ENCODE measurements at places on chromosomes 7 and 10. TPM values are rescaled to one million over a fixed set of nuclear protein-coding genes. Genes with fewer than 3 reads are reported as not detected.
A peak's percentile ranks its signal among the peaks of the same experiment; 100 is the strongest.

Gene ANKRD30A
- not detected for total RNA-seq

Gene HOXA6
- 0.42 TPM for total RNA-seq

Gene ACSM6
- not detected for total RNA-seq

Gene TASOR2
- total RNA-seq = 88.2 TPM

Gene ASL
- total RNA-seq = 69.8 TPM

Gene HOXA5
- 13.1 TPM for total RNA-seq

Gene ELFN1
- total RNA-seq = 1.2 TPM

Gene KIAA1549
- 1.9 TPM for total RNA-seq

Gene OR2A1
- total RNA-seq = not detected

GRCh38 chr10:124568848-124569622 lies 107.4 kb downstream of the LHPP start:
- no peak for DNase-seq

GRCh38 chr7:147980826-147981813 lies 609.4 kb upstream of the C7orf33 start:
- no peak for DNase-seq

GRCh38 chr10:22854935-22855421 lies 72.9 kb upstream of the ARMC3 start:
- no peak for DNase-seq

DNA sequence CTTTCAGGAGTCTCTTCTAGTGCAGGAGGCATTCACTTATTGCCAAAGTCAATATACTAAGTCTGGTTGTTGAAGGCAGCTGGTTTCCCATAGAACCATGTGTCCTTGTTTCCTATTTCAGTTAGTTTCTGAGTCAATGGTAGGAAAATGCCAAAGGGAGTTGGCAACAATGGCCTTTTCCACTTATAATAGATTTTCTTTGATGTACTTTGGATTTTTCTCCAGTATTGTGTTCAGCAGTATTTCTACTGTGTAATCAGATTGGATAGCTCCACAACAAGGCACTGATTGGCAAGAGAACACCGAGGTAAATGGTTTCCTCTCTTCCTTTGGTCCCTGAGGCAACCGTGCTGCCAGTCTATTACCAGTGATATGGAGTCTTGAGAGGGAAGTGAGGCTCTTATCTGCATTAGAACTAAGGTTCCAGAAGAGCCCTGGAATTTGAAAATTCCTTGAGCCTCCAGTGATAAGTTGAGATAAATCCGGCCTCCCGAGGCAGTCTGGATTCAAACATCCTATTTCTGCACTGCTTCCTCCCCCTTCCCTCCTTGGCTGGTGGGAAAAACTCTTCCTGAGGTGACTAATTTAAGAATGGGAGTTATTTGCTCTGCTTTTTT lies 7.9 kb upstream of the SEPTIN7 start:
- DNase-seq = peak; percentile 41

- DNase-seq = no peak
Observed at GRCh38 chr7:361680-362401, 71.9 kb downstream of the FOXL3 start.

DNA sequence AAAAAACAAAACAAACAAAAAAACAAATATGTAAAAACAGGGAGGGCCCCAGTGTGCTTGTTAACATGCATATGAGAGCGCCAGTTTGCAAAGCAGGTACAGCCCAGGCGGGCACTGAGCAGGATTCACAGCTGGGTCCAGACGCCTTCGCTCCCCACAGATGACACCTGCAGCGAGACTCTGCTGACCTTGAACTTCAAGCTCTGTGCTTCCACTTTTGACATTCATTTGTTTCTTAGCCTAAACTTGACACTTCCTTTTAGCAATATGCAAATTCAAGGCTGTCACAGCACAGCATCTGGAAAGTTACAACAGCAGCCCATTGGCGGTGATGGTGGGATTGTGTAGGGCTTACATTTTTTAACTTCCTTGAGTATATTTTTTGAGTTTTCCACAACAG lies 88.8 kb upstream of the TNS3 start:
- DNase-seq = no peak

- no peak for DNase-seq
Observed at GRCh38 chr7:601595-602340, 82.1 kb upstream of the PDGFA start.

DNA sequence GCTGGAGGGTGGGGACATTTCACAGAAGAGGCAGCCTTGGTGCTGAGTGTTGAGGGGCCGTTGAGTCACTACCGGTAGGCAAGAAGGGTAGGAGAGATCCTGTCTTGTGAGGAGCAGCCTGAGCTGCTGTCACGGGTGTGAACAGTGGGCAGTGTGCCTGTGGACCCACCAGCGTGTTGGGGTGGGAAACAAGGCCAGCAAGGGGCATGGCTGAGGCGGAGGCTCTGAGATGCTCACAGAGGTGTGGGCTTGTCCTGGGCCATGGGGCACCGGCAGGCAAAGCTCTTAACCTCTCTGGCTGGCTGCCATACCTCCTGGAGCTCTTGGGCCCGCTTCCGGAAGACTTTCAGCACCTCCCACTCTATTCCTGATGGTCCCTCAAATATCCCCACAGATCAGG lies 33.6 kb upstream of the SMARCD3 start:
- DNase-seq = no peak

- DNase-seq = no peak
Observed at GRCh38 chr7:113768387-113768786, 150.4 kb downstream of the PPP1R3A start.

GRCh38 chr7:91940171-91940570 lies 491 bp upstream of the AKAP9 start:
- DNase-seq = no peak

DNA sequence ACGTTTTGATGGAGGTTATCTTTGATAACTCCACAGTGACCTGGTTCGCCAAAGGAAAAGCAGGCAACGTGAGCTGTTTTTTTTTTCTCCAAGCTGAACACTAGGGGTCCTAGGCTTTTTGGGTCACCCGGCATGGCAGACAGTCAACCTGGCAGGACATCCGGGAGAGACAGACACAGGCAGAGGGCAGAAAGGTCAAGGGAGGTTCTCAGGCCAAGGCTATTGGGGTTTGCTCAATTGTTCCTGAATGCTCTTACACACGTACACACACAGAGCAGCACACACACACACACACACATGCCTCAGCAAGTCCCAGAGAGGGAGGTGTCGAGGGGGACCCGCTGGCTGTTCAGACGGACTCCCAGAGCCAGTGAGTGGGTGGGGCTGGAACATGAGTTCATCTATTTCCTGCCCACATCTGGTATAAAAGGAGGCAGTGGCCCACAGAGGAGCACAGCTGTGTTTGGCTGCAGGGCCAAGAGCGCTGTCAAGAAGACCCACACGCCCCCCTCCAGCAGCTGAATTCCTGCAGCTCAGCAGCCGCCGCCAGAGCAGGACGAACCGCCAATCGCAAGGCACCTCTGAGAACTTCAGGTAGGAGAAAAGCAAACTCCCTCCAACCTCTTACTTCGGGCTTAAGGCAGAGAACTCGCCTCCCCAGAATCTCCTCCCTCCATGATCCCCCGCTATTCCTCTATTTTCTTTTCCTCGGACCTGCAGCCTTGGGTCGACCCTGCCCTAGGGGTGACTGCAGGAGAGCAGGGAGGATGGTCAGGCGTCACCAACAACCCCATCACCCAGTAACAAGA lies at the start of gene SERPINE1:
Gene SERPINE1 (plus strand): TSS at position 454 of the 809 bp plus-strand sequence. CDS start 1,290 bp downstream, outside the sequence.
- DNase-seq = peak; percentile 100

DNA sequence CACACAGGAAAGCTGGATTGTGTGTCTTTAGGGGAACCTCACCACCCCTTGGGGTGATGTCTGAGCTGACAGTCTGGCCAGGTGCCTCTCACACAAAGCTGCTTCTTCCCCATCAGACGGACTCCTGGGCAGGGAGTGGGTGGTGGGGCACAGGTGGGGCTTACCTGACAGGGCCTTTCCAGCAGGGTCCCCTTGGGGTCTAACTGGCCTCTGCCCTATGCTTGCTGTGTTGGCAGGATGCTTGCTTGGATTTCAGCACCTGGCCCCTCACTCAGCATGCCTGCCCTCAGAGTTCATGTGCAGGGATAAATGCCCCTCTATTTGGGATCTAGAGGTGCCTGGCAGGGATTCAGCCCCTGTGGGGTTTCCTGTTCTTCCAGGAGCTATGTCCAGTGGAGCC lies 496.9 kb upstream of the ZMIZ1 start:
- no peak for DNase-seq

GRCh38 chr10:123135415-123136141 lies at the start of gene HMX3:
TSS of gene HMX3 (plus strand) at chr10:123135970. CDS start at chr10:123136051, 81 bp downstream.
- DNase-seq = no peak

DNA sequence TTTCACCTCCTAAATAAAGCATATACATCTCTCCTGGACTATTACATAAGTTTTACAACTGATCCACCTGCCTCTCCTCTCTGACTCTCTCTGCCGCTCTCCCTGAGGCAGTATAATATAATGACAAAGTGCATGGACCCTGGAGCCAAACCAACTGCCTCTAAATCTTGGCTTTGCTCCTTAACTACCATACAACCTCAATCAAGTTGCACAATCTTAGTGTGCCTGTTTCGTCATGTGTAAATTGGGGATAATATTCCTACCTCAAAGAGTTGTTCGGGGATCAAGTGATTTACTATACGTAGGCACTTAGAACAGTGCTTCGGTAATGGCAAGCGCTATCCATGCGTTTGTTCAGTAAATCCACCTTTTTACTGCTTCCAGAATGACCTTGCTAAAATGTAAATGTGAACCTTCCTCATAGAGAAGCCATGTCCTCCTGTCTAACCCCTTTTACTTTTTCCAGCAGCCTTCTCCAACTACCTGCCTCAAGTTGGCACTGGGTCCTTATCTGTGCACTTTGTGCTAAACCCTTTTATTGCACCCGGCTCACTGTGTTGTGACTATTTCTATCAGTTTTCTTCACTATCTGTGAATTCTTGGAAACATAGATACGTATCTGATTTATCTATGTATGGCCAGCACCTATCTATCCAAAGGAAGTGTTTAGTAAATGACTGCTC lies 30.6 kb upstream of the DLD start:
- DNase-seq = no peak

- no peak for DNase-seq
Observed at GRCh38 chr10:43702213-43702935, 53.7 kb upstream of the ZNF32 start.

DNA sequence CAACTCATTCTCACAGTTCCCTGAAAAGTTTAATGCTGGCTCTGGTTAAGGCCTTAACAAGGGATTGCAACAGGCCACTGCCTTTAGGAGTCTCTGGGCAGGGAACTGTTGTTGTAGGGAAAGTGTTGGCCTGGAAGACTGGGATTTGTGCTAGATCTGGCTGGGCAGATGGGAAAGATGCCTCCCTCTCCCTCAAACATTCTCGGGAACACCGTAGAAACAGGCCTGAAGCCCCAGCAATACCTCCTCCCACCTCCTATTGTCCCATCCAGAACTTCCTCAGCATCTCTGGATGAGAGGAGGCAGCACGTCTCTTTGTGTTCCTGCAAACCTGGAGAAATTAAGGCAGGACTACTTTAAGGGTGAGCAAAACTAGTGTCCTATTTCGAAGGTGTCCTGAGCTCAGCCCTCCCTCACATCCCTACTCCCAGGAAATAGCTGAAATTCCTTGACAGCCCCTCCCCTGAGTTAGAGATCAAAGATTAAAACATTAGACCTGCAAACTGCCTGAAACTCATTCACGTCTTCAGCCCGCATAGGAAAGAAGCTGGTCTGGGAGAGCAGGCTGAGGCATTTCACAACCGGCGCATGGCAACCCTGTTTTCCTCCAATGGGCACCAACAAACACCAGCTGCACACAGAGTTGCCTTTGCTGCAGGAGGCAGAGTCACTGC lies 10.9 kb upstream of the MAP3K8 start:
- no peak for DNase-seq

DNA sequence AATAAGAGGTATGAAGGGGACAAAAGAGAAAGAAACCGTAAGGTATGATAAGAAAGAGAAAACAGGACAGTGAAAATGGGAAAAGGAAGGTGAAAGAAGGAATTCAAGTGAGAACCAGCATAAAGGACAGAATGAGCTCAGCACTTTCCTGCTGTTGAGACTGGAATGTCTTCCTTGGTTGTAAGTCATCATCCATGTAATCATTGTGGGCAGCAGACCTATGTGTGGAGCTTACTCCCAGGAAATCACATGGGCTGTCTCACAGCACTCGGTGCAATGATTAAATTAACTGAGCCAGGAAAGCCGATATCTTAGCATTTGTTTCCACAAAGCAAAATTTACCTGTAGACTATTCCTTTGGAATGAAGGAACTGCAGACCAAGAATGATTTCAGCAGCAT lies 118.1 kb downstream of the PRKCQ start:
- DNase-seq = no peak

DNA sequence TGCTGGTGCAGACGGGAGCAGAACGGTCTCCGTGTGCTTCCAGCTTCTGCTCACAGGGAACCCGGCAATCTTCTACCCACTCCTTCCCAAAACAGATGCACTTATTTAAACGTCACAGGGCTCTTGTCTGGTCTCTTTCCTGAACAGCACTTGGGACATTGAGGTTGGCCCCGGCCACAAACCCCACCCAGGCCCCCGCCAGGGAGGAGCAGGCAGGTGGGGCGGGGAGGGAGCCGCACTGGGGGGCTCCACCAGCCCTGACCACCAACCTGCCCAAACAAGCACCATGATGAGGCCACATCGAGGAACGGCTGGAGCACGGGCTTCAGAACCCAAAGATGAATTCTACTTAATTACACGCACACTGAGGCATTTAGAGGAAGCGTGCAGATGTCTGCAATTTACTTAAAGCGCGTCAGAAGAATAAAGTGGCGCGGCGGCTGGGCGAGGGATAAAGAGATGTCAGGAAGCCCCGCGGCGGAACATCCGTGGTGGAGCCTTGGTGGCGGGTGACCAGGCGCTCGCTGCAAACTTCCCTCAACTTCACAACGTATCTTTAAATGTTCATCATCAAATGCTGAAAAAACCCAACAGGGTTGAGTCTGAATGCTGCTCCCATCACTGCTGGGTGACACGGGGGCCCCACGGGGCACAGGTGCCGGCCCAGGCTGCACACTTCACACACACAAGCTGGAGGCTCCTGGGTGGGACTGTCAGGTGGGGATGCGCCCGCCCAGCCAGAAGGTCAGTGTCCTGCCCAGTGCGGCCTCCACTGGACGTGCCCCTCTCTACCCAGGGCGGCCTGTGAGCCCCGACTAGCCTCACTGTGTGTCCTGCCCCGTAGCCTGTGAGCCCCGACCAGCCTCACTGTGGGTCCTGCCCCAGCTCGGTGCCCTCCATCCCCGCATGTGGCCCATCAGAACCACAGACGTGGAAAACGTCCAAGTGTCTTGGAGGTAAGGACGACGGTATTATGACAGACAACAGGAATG lies 279.2 kb downstream of the MAD1L1 start:
- DNase-seq = no peak

DNA sequence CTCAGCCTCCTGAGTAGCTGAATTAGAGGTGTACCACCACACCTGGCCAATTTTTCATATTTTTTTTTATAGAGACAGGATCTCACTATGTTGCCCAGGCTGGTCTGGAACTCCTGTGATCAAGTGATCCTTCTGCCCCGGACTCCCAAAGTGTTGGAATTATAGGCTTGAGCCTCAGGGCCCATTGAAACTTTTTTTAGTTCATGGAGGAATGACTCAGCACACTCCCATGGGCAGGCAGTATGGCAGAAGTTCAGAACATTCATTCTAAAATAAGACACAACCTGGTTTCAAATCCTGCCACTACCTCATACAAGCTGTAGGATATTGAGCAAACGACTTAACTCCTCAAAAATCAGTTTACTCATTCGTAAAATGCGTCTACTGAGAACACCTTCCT lies 320.4 kb upstream of the SP8 start:
- no peak for DNase-seq
